ENCODE measurements at places on chromosomes 2 and 18.

- peak; percentile 77 for DNase-seq
These were observed 5.4 kb upstream of the RNF181 start for GRCh38 chr2:85589982-85590791.

GRCh38 chr18:27717250-27717649, 459.7 kb downstream of the CDH2 start:
- no peak for DNase-seq

DNA sequence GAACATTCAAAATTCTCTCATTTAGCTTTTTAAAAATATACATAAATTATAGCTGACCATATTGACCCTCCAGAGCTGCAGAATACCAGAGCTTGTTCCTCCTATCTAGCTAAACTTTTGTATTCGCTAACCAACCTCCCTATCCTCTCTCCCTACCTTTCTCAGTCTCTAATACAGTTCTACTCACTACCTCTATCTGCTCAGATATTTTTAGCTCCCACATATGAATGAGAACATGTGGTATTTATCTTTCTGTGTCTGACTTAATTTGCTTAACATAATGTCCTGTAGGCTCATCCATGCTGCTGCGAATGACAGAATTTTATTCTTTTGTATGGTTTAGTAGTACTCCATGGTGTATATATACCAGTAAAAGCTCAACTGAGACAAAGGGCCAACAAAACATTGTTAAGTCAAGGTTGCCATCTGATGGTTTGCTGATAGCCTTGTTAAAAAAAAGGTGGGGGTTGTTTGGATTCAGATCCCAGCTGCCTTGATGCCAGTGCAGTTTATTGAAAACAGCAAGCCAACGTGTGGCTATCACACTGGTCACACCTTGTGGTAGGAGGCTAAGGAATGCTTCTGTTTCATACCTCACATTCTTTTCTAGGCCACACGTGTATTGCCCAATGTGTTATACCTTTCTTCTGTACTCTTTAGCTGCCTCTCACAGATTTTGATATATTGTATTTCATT, 101.5 kb downstream of the VWA3B start:
- DNase-seq: no peak

DNA sequence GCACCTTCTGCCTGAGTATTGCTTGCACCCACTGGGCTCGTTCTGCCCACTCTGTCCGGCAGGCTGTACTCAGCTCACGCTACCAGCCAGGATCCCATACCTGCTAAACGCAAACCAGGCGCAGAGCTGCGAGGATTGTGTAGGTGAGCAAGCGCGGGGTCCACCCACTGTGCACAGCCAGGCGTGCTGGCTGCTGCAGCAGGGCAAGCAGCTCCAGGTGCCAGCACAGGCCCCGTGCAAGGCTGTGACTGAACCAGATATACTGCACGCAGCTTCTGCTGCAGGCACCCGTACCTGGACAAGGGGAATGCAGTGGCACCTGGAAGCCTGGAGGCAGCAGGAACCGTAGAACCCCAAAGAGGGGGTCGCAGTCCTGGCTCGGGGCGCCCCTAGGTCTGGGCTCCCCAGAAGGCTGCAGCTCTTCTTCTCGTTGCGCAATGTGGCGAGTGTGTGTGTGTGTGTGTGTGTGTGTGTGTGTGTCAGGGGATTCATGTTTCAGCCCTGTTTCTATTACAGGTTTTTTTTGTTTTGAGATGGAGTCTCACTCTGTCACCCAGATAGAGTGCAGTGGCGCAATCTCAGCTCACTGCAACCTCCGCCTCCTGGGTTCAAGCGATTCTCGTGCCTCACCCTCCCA, 46.1 kb upstream of the RAB1A start:
- DNase-seq: no peak

GRCh38 chr18:55775972-55776371, 188.0 kb upstream of the TCF4 start:
- no peak for DNase-seq

- no peak for DNase-seq
These were observed 131.4 kb downstream of the SEPTIN10 start for GRCh38 chr2:109482361-109482861.

- no peak for DNase-seq
These were observed 87.4 kb upstream of the CAPN13 start for GRCh38 chr2:30894498-30895119.

Measured in fibroblast of skin of right quadriceps (primary cell).